ENCODE measurements at places on chromosomes 1 and 21.

- DNase-seq, result no peak
Measured at GRCh38 chr1:169867012-169867675, 26.6 kb downstream of the SCYL3 start.

GRCh38 chr1:38246955-38247952, 200.7 kb upstream of the POU3F1 start:
- no peak for DNase-seq

GRCh38 chr1:208256091-208256490, 11.9 kb upstream of the PLXNA2 start:
- DNase-seq, result no peak

DNA sequence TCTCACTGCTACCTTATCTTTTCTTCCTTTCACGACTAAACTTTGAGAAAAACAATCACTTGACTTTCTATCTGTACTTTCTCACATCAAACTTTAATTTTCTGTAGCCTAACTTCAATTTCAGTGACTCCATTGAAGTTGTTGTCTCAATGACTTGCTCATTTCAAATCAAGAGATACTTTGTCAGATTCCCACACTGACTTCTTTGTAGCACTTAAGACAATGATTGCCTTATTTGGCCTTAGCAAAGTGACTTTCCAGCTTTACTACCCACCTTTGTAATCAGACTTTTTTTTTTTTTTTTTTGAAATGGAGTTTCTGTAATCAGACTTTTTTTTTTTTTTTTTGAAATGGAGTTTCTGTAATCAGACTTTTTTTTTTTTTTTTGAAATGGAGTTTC, 37.0 kb downstream of the AGO4 start:
- no peak for DNase-seq

DNA sequence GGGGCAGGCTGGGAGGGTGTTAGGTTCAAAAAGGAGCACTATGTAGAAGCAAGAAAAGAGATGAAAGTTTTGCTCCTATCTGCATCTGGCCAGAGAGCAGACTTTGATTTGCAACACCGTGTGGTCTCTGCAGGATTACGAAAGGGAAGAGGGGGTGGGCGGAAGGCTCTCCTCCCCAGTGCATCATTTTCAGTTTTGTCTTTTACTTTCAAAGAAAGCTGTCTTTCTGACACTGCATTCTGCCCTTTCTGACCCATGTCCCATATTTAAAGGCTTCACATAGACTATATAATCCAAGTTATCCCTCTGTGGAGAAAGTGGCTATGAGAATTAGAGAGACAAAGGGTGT, 126.5 kb downstream of the RHOU start:
- DNase-seq, result no peak
